Fibroblast of skin of left biceps (primary cell): ENCODE measurements at places on chromosomes 13 and 19.
A peak's percentile ranks its signal among the peaks of the same experiment; 100 is the strongest.

DNA sequence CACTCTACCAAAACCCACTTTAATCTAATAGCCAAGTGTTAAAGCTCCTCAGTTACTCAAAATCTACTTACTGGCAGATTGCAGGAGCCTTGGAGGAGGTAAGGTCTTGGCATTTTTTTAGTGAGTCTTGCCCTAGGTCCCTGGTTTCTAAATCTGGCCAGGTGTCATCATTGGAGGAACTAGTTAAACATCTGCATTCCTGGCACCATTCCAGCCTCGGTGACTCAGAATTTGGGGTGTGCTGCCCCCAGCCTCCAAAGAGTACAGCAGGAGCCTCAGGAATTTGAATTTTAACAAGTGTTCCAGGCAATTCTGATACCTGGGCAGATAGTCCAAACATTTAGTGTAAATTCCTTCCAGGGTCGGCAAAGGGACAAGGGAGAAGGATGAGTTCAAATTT is 37.4 kb downstream of the KLF5 start:
- no peak for DNase-seq

GRCh38 chr19:29399804-29400203 is 126.0 kb upstream of the VSTM2B start:
- no peak for DNase-seq

DNA sequence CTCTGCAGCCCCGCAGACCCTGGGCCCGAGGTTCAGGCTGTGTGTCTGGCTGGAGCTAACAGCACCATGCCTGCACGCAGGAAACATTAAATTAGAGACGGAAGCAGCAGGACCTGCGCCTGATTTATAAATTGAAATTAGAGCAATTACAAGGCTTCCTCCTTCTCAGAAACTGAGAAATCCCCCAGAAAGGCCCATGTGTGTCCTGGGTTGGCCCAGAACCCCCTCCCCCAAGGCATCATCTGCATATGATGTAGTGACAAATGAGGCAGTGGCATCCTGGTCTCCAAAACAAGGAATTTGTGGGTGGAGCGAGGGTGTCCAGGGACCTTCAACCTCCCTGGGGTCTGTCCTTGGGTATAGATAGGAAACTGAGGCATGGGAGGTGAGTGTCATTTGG is 27.2 kb upstream of the SEMA6B start:
- no peak for DNase-seq

GRCh38 chr13:46288570-46289259 is 77.0 kb downstream of the LRRC63 start:
- no peak for DNase-seq

DNA sequence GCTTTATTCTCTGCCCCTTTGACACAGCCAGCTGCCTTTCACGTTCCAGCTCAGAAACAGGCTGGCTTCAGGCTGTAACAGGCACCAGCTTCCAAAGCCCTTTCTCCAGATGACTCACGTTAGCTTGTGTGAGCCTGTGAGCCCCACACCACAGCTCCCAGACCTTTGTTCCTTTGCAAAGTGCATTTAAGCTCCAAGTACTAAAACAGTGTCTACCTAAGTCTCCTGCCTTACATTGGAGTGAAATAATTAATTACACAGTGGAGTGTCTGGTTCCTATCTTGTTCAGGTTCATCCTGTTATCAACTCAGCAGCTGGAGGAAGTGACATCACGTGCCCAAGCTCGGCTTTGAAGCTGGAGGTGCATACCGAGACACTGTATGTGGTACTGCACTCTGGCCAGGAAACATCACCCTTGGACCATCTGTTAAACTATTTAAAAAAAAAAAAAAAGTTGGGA is 475.8 kb downstream of the FOXO1 start:
- no peak for DNase-seq

DNA sequence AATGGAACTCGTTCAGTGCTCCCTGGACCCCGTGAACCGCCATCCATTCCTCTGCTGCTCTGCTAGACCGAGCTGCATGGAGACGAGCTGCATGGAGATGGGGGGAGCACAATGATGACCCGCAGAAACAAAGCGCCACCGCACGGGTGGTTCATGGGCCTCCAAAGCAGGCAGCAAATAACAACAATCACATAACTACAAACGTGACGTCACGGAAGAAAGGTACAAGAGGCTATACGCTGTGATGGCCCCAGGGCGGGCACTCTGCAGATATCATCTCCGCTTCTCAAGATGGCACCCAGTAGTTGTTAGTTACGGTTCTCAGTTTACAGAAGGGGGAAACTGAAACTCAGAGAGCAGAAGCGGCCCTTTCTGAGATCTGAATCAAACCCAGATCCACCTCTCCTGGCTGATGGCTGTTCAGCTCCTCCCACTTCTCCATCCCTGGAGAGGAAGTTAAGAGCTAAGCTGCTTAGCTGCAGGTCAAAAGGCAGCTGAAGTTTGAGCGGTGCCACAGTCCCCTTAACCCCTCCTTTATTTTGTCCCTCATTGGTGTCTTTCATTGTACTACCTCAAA is 1.7 kb downstream of the ATP13A1 start:
- DNase-seq = no peak

DNA sequence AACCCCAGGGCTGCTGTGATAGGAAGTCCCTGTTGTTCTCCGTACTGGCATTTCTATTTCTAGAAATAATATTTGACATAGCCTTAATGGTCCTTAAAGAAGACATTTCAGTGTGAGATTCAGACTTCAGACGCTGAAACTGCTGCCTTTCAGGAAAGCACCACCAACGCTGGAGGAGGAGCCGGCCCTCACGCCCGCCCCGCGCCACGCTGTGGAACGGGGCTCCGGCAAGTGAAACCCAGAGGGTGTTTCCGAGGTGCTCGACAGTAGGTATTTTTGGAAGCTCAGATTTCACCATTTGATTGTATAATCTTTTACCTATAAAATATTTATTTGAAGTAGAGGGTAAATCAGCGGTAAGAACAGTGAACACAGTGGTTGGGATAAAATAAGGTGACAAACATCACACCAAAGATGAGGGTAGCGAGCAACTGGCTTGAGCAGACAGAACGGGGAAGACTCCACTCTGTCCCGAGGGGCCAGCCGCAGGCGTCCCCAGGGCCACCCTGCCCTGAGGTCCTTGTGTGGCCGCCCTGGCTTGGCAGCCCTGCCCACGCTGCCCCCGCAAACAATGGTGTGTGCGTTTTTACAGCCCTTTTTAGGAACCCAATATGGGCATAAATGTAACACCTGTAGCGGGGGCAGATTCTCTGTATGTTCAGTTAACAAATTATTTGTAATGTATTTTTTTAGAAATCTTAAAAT is 85.6 kb upstream of the MCF2L start:
- no peak for DNase-seq

- no peak for DNase-seq
Measured at GRCh38 chr13:102793611-102794355, 5.0 kb downstream of the POGLUT2 start.

GRCh38 chr19:19372656-19373416 is 32.6 kb upstream of the GATAD2A start:
- DNase-seq = no peak

DNA sequence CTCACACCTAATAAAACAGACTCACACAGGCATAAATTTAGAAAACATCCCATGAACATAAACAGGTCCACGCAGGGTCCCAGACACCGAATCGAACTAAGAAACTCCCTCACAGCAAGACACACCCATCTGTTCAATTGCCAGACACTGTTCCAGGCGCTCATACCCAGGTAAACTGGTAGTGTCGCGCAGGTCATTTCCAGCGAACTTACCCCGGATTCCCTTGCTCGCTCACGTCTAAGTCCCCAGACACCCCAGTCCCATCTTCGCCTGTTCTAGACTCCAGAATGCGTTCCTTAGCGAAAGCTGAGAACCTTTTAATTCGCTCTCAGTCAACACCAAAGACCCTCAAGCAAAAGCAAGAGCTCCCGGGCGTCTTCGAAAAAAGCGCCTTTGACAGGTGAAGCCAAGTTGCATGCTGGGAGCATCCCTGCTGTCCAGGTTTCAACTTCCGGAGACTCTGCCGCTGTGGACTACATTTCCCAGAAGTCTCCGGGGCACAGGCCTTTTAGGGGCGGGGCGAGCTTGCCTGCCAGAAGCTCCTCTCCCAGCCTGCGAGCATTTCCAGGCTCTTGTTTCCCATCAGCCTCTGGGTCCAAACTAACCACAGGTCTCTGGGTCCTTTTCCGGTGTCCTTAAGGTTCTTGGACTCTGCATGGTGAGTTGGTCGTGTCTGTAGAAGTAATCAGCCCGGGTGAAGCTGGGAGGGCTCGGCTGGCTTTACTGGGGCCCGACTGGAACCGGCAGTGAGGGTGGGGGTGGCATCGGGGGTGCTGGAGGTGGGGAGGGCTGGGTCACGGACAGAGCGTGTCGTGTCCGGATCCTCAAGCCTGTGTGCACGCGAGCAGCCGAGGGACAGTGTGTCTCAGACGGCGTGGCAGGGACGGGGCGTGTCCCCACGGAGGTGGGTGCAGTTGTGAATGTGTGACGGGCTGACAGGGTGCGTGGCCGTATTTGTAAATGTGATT is at the start of gene ZNF283:
Gene ZNF283, plus strand, starts transcription at position 535 of the 968 bp plus-strand sequence. CDS start 6,184 bp downstream, outside the sequence.
- DNase-seq = peak; percentile 56

DNA sequence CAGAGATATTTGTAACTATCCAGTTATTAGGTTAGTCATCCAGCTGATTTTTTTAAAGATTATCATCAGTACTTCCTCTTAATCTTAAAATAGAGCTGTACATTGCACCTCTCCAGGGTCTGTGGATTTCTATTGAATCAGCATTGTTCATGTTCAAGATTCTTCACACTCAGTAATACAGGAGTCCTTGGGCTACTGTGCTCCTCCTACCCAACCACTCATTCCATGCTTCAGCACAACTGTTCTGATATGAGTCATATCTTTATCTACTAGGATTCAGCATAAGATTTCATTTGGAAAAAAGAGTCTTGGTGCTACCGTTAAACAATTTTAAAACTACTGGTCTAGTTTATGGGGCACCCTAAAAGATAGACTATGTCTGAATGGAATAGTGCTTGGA is 357.8 kb downstream of the DCT start:
- DNase-seq = peak; percentile 36

DNA sequence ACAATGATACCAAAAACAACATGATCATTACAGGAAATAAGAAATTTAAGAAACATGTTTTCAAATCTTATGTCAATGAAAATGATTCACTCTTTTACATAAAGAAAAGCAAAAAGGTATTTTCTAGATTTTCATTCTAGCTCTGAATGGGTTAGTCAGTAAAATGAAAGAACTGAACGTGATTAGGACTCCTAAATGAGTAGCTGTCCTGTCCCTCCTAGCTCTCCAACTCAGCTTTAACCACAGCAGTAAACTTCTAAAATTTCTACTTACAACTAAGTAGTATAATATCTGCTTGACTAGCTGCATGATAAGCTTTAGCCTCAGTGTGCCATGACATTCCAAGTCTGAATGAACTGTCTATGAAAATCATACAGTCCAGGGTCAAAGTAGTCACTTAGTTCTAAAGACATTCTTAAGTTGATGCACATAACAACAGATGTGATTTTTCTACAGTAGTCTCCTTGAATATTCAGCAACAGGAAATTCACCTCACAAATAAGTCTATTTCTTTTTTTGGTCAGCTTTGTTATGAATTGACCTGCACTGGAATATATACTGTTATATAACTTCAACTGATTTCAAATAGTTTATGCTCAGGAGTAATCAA is 136.4 kb downstream of the MYCBP2 start:
- no peak for DNase-seq

DNA sequence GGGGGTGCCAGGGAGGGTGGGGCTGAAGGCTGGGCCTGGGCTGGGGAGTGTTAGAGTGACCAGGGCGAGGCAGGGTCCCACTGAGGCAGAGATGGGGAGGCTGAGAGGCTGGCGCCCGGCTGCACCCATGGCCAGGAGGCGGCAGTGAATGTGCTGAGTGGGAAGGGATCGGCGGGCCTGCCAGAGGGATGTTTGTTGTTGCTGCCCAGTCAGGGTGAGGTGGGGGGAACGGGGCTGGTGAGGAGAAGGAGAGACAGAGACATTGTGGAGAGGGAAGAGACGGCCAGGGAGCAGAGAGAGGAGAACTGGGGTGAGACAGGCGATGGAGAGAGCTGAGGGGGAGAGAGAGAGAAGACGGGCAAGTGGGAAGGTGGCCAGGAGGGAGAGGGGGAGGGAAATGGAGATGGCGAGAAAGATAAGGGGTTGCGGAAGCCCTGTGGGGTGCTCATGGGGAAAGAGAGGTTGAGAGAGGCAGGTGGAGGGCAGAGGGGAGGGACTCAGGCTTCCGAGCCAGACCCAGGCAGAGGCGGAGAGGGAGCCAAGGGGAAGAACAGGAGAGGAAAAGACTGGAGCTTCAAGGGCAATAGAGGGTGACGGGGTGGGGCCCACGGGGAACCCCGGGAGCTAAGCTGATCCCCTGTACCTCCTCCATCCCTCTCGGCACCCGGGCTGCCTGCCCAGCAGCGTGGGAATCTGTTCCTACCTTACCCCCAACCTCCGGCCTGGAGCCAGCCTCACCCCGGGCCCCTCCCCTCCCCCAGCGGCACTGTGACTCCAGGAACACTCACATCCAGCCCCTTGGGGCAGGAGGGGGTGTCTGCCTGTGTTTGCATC is 690 bp upstream of the B3GNT8 start:
- no peak for DNase-seq

DNA sequence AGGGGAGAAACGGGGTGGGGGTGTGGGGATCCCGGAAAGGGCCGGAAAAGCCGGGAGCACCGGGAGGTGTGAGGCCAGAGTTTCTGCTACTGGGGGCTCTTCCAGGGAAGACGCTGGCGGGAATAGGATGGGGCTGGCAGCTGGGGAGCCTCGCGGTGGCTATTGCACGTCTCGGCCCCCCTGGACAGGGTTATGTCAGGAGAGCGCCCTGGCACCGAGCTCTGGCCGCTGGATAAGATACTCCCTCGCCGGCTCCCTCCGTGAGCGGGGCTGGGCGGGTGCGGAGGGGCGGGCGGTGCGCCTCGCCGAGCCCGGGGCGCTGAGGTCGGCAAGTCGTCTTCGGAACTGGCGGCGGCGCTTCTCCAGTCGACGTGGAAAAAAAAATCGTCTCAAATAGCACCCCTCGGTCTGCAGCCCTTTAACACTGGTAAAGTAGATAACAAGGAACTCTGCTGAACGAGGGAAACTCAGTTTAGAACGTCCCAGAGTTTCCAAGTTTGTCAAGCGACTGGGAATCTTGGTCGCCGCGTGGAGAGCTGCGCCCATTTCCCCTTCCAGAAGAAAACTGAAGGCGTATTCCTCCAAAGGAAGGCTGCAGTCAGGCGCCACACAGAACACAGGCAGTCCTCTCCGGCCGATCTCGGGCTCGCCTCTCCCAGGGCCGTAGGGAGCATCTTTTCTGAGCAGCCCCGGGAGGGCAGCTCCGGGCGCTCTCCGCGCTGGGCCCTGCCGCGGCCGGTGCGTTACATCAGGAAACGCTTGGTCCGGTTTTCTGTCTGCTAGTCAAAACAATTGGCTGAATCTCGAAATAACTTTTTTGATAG is 115.1 kb downstream of the KCNRG start:
- no peak for DNase-seq

GRCh38 chr13:78054157-78054556 is 135.5 kb upstream of the EDNRB start:
- no peak for DNase-seq

GRCh38 chr13:45895881-45896280 is 44.3 kb upstream of the SIAH3 start:
- no peak for DNase-seq

DNA sequence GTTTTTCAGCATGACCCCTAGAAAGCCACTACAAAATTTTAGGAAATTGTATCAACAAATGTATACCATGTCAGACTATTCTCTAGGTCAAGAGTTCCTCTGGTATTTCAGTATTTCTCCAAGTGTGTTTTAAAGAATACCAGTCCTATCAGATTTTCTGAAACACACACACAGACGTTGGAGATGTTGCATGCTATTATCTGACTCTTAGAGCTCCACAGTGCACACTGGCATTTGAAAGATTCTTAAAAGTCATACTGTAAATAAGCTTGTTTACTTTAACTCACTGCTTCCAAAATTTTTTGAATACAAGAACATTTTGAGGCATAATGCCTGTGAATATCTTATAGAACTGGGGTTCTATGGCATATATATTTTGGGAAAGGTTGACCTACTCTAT is 33.8 kb upstream of the VWA8 start:
- DNase-seq = no peak
